ENCODE measurements at places on chromosomes 1 and 21.

GRCh38 chr1:201707027-201707426 is 121.9 kb upstream of the IPO9 start:
- no peak for DNase-seq

- DNase-seq = no peak
Observed at GRCh38 chr1:207789792-207790787, 38.2 kb downstream of the CD46 start.

DNA sequence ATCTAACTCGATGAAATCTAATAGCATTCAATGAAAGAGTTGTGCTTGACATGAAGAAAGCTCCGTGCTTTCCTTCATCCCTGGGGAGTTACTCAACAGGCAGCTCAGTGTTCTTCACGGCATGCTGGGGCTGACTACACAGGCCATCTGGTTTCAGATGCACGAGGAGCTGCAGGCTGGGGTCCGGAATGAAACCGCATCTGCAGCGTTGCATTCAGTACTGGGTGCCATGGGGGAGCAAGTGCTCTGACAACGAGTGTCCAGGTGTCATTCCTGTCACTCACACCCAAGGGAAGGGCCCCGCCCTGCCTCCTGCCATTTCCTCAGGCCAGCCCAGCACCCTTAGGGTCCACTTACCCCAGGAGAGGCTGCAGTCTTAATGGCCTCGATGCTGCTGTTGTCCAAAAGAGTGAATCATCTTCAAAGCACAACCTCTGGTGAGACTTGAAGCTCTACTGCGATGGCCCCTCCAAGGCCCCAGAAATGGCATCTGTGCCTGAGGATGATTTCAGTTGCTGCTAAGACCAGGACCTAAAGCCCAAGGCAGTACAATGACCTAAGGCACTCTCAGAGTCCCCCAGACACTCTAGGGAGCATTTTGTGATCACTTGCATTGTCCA is 61.4 kb downstream of the STUM start:
- DNase-seq = no peak

DNA sequence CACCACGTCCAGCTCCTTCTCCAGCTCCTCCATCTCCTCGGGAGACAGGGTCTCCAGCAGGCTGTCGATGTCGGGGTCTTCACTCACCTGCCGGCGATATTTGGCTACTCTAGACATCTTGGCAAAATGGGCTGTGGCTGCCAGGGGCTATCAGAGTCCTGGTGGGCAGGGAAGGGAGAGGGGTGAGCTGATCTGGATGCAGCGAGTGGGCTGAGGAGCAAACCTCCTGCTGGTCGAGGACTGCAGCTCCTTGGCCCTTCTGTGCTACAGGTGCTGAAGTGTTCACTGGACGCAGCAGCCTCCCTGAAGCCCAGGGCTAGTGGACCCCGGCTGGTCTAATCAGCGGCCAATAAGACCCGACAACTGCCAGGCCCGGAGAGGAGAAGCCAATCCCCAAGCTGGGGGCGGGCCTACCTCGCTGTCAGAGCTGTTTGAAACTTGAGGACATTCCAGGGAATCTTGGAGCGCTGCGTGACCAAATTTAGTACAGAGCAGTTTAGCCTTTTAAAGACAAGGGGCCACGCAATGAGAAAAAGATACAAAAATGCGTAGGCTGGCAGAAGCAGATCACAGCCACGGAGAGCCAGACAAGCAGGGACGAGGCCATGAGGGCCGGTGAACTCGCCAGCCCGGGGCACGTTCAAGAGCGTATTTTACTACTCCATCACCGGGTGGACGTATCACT is at the start of gene LMOD1:
TSS of gene LMOD1 (minus strand) at position 325 of the 685 bp plus-strand sequence. CDS start at position 117, 208 bp downstream.
- no peak for DNase-seq

GRCh38 chr1:29258976-29259801 is 22.9 kb downstream of the PTPRU start:
- DNase-seq = no peak

DNA sequence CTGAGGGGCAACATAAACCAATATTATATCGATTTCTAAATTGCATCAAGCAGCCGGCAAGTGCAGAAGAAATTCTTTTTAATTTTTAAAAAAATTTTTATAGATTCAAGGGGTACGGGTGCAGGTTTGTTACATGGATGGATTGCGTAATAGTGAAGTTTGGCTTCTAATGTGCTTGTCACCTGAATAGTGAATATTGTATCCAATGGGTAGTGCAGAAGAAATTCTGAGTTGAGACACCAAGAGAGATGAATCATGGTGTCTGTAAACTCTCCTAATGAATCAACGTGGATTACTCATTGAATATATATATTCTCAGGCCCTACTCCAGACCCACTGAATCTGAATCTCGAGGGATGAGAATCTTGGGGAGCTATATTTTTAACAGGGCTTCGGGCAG is 253.7 kb upstream of the FOXD3 start:
- DNase-seq = no peak

GRCh38 chr1:193242000-193242399 is 55.6 kb upstream of the B3GALT2 start:
- no peak for DNase-seq

GRCh38 chr1:15417059-15417934 is 7.6 kb downstream of the EFHD2 start:
- DNase-seq = peak; percentile 67

DNA sequence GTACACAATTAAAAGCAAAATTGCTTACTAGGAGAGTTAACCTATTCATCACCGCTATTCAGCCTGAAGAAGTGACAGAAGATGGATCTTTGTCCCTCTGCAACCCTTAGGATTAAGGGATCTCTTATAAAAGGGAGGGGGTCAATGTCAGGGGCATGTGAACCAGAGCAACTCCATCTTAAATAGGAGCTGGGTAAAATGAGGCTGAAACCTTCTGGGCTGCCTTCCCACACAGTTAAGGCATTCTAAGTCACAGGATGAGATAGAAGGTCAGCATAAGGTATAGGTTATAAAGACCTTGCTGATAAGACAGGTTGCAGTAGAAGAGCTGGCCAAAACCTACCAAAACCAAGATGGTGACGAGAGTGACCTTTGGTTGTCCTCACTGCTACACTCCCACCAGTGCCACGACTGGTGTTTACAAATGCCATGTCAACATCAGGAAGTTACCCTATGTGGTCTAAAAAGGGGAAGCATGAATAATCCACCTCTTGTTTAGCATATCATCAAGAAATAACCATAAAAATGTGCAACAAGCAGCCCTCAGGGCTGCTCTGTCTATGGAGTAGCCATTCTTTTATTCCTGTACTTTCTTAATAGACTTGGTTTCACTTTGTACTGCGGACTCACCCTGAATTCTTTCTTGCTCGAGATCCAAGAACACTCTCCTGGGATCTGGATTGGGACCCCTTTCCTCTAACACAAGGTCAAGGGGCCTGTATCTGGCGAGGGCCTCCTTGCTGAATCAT is 35.3 kb upstream of the NEK2 start:
- DNase-seq = no peak
